ENCODE measurements at places on chromosomes 12 and 14. TPM values are rescaled to one million over a fixed set of nuclear protein-coding genes. Genes with fewer than 3 reads are reported as not detected.

CYP46A1 gene
- total RNA-seq: 0.56 TPM

PROX2 gene
- not detected for total RNA-seq

KERA gene
- not detected for total RNA-seq

KLHDC2 gene
- total RNA-seq: 74.1 TPM

IL26 gene
- under 0.01 TPM for total RNA-seq

FOXA1 gene
- not detected for total RNA-seq
